ENCODE measurements at places on chromosomes 7 and 10.

DNA sequence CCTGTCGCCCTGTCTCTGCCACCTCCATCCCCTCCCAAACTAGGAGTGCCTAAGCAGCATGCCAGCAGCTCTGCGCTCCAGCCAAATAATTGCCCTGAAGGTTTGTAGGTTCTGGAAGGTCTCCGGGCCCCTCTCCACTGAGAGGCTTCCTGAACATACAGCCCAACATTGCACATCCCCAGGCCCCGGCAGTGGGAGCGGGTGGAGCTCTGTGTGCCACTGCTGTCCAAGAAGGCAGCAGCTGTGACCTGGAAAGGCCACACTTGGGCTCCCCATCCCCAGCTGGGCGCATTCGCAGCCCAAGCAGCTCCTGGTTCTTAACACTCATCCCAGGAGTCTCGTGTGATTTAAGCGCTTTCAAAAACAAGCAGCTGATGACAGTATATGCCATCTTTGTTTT lies 95.7 kb downstream of the COL13A1 start:
- DNase-seq, result no peak

DNA sequence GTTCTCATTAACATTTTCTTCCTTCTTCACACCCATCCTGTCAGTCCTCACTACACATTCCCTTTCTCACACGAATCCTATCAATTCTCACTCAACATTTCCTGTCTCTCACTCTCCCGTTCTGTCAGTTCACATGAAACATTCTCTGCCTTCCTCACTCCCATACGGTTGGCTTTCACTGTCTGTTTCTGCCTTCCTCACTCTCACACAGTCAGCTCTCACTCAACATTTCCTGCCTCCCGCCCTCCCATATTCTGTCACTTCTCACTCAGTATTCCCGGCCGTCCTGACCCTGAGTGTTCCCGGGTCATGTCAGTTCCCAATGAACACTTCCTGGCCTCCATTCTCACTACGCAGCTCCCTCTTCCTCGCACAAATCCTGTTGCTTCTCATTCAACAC lies 61.5 kb downstream of the DYNC2I1 start:
- DNase-seq, result no peak

DNA sequence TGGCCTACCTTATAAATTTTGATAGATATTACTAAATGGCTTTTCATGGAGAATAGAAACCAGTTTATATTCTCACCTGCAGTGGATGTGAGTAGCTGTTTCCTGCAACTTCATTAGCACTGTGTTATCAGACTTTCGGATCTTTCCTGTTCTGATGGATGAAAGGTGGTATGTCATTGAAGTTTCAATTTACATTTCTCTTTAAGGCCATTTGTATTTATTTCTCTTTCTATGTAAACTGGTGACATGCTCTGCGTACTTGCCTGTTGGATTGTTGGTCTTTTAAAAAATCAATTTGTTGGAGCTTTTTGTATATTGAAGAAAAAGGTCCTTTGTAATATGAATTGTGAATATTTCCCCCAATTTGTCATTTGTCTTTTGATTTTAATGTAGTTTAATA lies 95.8 kb upstream of the STRIP2 start:
- no peak for DNase-seq

DNA sequence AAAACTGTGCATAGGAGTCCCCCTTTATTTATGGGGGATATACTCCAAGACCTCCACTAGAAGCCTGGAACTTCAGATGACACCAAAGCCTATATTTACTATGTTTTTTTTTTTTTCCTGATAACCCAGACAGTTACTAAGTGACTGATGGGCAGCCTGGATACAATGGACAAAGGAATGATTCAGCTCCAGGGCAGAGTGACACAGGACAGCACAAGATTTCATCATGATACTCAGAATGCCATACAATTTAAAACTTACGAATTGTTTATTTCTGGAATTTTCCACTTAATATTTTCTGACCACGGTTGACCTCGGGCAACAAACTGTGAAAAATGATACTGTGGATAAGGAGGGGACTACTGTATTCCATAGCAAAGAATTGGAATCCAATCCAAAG lies 843.6 kb downstream of the PCDH15 start:
- DNase-seq, result no peak

GRCh38 chr7:37186753-37187152 lies 261.9 kb downstream of the ELMO1 start:
- no peak for DNase-seq

DNA sequence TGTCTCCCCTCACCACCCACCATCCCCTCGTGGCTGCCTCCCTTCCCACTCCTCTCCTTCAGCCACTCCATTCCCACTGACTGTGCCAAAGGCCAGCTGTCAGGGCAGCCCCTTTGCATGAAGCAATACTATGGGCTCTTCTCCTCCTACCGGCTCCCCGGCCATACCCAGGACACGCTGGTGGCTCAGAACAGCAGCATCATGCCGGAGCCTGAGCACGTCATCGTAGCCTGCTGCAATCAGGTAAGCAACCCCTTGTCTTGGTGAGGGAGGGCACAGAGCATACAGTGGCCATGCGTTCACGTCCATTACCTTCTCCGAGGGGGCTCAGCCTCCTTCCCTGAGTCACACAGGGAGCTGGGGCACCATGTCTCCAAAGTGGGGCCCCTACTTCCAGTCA lies 11.6 kb downstream of the CHAT start:
- no peak for DNase-seq

DNA sequence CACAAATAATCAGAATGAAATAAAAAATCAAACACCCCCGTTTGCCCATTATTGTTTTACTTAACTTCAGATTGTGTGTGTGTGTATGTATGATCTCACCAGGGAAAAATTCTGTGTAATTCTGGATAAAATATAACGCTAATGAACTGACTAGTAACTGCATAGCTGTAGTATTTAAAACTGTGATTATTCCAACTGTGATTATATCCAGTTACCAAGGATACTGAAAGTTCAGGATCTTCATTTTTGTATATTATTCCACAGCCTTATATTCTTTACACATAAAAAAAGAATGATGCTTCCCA lies 2.9 kb downstream of the TWIST1 start:
- DNase-seq, result no peak

GRCh38 chr10:9670911-9671310 lies 1346.8 kb upstream of the CELF2 start:
- no peak for DNase-seq

GRCh38 chr10:103793920-103794883 lies 61.2 kb downstream of the SH3PXD2A start:
- DNase-seq, result no peak

DNA sequence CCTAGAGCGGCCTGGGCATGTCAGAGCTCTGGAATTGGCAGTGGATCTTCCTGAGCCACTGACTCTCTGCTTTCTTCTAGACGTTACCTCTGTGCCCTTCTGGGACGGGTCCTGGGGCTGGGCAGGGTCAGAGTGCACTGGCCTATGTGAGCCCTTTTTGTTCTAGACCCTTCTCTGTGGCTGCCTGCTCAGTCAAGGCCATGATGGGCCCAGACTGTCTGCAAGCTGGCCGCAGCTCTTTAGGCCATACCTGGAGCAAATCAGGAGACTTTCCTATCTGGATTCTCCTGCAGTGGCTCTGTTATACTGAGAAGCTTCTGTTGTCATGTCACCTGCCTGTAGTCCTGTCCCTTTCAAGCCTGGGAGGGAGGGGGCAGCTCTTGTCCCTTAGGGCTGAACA lies 70.1 kb downstream of the ADCY1 start:
- no peak for DNase-seq

- DNase-seq, result no peak
These were observed 155.0 kb downstream of the RNF216 start for GRCh38 chr7:5626498-5626897.

DNA sequence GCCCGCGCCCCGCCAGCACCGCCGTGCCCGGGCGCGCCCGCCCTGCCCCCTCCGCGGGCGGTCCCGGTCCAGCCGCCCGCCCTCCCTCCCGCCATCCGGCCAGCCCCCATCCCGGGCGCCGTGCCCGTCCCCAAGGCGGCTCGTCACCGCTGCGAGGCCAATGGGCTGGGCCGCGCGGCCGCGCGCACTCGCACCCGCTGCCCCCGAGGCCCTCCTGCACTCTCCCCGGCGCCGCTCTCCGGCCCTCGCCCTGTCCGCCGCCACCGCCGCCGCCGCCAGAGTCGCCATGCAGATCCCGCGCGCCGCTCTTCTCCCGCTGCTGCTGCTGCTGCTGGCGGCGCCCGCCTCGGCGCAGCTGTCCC lies at the start of gene HTRA1:
Gene HTRA1 (plus strand): TSS at position 187 of the 362 bp plus-strand sequence. CDS start 100 bp downstream, at position 287.
- DNase-seq, result no peak

GRCh38 chr10:133231244-133231945 lies 1.4 kb downstream of the UTF1 start:
- DNase-seq, result no peak

DNA sequence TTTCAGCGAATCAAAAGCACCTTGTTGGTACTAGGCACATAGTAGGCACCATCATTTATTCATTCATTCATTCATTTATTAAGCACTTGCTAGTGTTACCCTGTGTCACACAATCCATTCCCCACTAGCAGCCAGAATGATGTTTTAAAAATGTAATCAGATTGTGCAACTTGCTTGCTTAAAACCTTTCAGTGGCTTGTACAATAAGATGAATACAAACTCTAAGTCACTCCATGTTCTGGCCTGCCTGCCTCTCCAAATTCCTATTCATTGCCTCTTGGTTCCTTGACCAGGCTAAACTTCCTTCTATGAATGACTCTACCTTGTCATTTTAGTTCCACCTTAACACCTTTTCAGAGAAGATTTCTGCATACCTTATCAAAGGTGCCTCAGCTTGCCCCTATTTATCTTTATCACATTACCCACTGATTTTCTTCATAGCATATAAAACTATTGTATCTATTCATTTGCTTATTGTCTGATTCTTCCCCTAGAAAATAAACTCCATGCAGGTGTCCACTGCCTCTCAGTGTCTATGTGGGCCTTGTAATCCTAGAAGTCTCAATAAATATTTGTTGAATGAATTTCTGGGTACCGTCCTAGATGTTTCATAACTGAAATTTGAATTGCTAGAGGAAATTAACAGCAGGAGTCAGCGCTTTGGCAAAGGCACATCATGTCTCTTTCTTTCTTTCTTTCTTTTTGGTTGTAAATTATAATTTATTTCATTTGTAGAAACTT lies 169.5 kb downstream of the TMEM26 start:
- no peak for DNase-seq

DNA sequence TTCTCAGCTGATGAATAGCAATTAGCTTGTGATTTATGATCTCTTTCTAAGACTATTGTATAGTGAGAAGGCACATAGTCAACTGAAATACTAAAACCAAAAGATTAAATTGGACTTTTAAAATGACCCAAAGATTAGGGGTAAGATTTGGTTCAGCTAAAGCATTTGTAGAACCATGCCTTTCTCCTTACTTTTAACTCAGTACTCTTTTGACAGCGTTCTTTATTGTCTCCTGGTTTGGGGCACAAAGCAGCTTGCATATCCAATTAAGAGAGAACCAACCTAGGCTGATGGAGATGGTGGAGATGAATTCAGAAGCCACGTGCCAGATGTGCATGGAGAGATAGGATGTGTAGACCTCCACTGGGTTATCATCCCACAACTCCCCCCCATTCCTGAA lies 45.8 kb downstream of the FHIP2A start:
- DNase-seq, result no peak

GRCh38 chr10:131841131-131841660 lies 59.6 kb upstream of the PPP2R2D start:
- no peak for DNase-seq

DNA sequence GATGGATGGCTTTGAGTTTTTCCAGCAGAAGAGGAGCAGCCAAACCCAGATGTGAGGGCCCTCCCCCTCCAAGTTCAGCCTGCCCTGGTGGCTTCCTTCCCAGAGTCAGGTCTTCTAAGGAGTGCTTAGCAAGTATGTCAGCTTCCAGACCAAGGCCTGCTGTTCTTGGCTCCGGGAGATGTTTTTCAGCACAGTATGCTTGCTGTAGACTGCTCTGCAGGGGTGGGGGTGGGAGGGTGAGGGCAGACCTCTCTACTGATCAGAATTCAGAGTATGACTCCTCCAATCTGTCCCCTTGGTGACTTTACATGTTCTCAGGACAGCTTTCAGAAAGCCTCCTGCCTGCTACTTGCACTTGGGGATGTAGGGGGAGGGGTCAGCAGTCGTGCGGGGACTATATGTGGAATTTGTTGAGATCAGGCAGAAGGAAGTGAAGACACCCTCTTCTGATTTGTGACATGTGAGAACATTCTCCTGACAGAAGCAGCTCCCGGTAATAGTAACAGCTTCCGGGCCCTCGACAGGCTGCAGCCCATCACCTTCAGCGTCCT lies 516.4 kb upstream of the ZMIZ1 start:
- DNase-seq, result peak; percentile 28

DNA sequence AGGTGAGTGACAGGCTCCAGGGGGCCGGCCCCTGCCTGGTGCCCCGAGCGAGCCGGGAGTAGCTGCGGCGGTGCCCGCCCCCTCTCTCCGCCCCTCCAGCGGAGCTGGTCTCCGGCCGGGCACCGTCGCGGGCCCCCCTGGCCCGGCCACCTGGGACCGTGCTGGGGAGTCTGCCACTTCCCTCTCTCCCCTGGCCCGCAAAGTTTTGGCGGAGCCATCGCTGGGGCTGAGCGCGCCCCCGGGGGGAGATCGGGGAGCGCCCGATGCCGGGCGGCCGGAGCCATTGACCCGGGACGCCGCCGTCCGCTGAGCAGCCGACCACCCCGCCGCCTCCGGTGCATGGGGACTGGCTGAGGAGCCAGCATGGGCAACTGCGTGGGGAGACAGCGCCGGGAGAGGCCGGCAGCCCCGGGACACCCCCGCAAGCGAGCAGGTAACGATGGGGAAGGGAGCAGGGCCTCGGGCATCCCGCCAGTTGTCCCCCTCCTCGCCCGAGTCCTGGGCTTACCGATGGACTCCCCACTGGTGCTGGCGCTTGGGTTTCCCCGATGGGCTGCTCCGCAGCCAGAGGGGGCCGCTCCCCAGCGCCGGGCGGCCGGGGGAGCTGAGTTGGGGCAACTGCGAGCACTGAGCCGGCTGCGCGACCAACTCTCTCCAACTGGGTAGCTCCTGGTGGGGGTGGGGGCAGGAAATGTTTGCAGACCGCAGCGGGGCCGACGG lies at the start of gene UBTD1:
Gene UBTD1 (plus strand): TSS at position 84 of the 720 bp plus-strand sequence. CDS start 280 bp downstream, at position 364.
- no peak for DNase-seq

GRCh38 chr7:27173511-27173955 lies 587 bp downstream of the HOXA10 start:
- DNase-seq, result no peak

DNA sequence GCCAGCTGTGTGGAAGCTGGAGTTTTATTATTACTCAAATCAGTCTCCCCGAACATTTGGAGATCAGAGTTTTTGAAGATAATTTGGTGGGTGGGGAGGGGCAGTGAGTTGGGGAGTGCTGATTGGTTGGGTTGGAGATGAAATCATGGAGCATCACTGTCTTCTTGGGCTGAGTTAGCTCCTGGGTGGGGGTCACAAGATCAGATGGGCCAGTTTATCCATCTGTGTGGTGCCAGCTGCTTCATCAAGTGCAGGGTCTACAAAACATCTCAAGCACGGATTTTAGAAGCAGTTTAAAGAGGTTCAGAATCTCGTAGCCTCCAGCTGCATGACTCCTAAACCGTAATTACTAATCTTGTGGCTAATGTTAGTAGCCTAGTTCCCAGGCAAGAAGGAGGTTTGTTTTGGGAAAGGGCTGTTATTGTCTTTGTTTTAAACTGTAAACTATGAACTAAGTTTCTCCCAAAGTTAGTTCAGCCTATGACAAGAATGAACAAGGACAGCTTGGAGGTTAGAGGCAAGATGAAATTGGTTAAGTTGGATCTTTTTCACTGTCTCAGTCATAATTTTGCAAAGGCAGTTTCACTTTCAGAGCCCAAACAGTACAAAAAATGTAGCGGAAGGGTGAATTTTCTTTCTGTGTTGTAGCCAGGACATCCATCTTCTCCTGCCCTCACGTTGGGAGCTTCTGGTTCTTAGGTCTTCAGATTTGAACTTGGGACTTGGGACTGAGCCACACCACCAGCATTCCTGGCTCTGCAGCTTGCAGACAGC lies 43.1 kb downstream of the KLF6 start:
- no peak for DNase-seq

- DNase-seq, result no peak
These were observed 72.8 kb upstream of the PPIF start for GRCh38 chr10:79274279-79275104.
